Activated naive CD8-positive, alpha-beta T cell treated with anti-CD3 and anti-CD28 coated beads, Interleukin-2, amount 50 U/mL, for 16 hours (primary cell): ENCODE measurements at places on chromosomes 3 and 15.

- no peak for DNase-seq
These were observed 123.8 kb upstream of the TJP1 start for GRCh38 chr15:29945943-29946596.

GRCh38 chr3:4507024-4507596 is 14.0 kb downstream of the ITPR1 start:
- DNase-seq = no peak

DNA sequence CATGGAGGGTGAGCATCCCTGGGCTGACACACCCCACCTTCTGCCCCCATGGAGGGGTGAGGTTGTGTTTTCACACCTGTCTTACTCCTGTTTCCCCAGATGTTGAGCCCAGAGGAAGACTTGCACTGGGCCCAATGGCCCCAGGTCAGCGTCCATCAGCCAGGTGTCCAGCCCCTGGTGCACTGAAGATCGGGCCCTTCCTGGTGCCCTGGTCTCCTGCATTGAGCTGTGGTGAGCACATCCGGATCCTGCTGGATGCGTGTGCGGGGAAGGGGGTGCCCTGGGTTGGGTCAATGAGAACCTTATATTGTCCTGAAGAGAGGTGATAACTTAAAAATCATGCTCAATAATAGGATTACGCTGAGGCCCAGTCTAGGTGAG is 227.3 kb downstream of the SNRPN start:
- DNase-seq = no peak

GRCh38 chr3:187165144-187165543 is 25.8 kb upstream of the RPL39L start:
- DNase-seq = peak; percentile 4

- DNase-seq = no peak
These were observed 114.8 kb downstream of the FRMD4B start for GRCh38 chr3:69271098-69271497.

- no peak for DNase-seq
These were observed 94.5 kb downstream of the SERPINI1 start for GRCh38 chr3:167830007-167830406.

- DNase-seq = no peak
These were observed 45.4 kb downstream of the TMEM45A start for GRCh38 chr3:100537646-100538338.

DNA sequence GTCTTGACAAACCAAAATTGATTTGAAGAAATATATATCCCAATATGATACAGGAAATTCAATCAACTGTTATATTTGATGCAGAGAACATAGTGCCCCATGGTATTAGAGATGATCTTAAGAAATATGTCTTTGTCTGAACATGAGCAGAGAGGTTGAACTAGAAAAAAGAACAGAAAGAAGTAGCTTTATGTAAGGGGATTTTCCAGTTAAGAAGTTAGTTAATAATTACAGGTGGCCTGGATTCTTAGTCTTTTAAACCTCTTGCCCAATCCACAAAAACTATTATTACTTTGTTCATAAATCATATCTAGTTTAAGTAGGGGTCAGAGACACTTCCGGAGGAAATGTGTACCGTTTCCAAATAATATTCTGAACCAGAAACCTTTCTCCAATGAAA is 1186.7 kb upstream of the EPHA6 start:
- DNase-seq = no peak

DNA sequence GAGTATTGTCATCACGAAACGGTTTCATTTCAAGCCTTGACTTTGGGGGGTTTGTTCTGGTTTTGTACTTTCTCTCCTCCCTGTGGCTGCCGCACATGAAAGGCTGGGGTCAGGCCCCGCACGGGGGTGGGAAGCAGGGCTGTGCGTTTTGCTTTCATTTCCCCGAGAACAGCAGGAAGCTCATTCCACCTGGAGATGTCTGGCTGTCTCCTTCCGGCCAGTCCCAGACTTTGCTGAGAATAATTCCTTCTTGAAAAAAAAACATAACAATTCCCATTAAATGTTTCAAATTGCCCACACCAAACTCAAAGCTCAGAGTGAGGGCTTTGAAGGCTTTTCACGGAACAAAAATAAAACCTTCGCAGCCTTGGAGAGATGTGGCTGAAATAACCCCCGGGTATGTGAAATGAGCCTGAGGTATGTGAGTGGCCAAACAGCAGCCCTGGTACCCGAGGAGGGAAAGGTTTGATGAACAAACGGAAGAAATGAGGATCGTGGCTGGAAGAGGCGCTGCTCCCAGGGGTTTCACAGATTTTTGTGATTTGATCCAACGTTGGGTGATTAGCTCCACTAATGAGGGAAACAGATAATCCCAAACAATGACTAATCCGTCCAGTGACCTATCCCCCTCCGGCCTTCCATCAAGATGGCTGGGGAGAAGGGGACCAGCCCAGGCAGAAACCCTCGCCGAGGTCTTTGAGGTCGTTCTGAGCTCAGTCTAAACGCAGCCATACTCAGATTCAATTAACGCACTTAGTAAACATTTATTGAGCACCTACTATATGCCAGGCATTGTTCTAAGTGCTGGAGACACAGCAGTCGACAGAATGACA is 126.9 kb upstream of the MEF2A start:
- peak; percentile 35 for DNase-seq

- DNase-seq = no peak
These were observed 14.0 kb upstream of the PLA2G4E start for GRCh38 chr15:42034628-42035434.

DNA sequence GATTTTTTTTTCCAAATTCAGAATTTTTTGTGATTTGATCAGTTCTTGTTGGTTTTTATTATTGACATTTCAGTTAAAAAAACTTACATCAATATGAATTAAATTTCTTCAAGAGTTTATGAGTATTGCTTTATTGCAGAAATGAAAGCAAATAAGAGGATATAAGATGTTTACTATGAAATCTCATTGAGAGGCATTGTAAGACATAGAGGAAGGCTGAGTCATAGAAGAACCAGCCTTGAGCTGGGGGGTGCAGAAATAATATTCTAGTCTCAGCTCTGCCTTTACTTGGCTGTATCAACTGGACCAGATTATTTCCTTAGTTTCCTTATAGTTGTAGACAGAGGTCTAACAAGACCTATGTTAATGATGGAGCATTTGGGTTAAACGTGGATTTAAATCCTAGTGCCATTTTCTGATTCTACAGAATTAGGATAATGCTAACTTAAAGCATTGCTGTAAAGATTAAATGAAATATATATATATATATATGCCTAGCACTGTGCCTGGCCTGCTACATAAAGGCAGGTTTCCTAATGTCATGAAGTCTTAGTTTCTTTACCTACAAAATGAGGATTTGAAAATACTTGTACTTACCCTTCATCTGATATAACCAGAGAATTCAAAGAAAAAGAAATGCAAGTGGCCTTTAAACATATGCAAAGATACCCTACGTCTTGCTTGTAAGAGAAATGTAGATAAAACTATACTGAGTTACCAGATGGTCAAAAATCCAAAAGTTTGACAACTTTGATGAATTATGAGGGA is 7.3 kb downstream of the FAM98B start:
- DNase-seq = no peak

- no peak for DNase-seq
These were observed 77.2 kb downstream of the GREM1 start for GRCh38 chr15:32794973-32795372.
